Activated CD4-positive, alpha-beta memory T cell treated with anti-CD3 and anti-CD28 coated beads for 36 hours (primary cell): ENCODE measurements at places on chromosomes 12 and 14. TPM values are rescaled to one million over a fixed set of nuclear protein-coding genes. Genes with fewer than 3 reads are reported as not detected.
A peak's percentile ranks its signal among the peaks of the same experiment; 100 is the strongest.

- no peaks in the 10 kb centered on the region for H3K4me1 ChIP-seq
- no peak overlapping the region for H3K27ac ChIP-seq
- H3K27me3 ChIP-seq = peaks cover 32% of the 10 kb centered on the region
- H3K4me3 ChIP-seq = no peak overlapping the region
- DNase-seq = no peak
These were observed 58.8 kb upstream of the C14orf132 start for GRCh38 chr14:95980402-95980801.

GRCh38 chr14:104130974-104131651 lies 7.3 kb upstream of the KIF26A start:
- peak; percentile 43 for DNase-seq
- H3K27me3 ChIP-seq = peaks cover 47% of the 10 kb centered on the region
- no peaks in the 10 kb centered on the region for H3K36me3 ChIP-seq
- H3K4me3 ChIP-seq = no peak overlapping the region
- no peak overlapping the region for H3K27ac ChIP-seq

DNA sequence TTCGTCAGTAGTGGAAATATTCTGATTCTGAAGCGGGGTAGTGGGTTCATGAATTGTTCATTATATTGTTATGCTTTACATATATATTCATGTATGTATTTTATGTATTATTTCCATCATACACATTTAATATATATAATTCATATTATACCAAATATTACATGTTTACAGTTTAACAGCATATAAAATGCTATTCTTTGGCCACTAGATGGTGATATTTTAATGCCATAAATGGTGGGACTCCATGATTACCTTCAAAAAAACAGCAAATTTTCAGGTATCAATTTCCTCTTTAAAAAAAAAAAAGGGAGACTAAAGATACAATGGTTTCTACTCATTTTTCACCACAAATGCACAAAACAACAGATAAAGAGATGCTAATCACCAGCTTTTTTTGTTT lies 41.0 kb downstream of the BDKRB1 start:
- no peaks in the 10 kb centered on the region for H3K27me3 ChIP-seq
- no peak for DNase-seq
- H3K27ac ChIP-seq = no peak overlapping the region
- no peak overlapping the region for H3K4me3 ChIP-seq
- H3K4me1 ChIP-seq = no peaks in the 10 kb centered on the region

GRCh38 chr14:75876530-75876929 lies 105.3 kb downstream of the TGFB3 start:
- no peaks in the 10 kb centered on the region for H3K27me3 ChIP-seq
- DNase-seq = no peak
- H3K4me3 ChIP-seq = no peak overlapping the region
- no peak overlapping the region for H3K27ac ChIP-seq

- no peaks in the 10 kb centered on the region for H3K27me3 ChIP-seq
- no peak overlapping the region for H3K4me3 ChIP-seq
- H3K36me3 ChIP-seq = no peaks in the 10 kb centered on the region
These were observed 341.7 kb upstream of the KITLG start for GRCh38 chr12:88921890-88922532.

GRCh38 chr14:72644758-72645489 lies 249.0 kb downstream of the DPF3 start:
- no peaks in the 10 kb centered on the region for H3K27me3 ChIP-seq
- H3K27ac ChIP-seq = no peak overlapping the region
- H3K4me3 ChIP-seq = no peak overlapping the region
- DNase-seq = no peak
- H3K36me3 ChIP-seq = no peaks in the 10 kb centered on the region
- no peaks in the 10 kb centered on the region for H3K4me1 ChIP-seq

DNA sequence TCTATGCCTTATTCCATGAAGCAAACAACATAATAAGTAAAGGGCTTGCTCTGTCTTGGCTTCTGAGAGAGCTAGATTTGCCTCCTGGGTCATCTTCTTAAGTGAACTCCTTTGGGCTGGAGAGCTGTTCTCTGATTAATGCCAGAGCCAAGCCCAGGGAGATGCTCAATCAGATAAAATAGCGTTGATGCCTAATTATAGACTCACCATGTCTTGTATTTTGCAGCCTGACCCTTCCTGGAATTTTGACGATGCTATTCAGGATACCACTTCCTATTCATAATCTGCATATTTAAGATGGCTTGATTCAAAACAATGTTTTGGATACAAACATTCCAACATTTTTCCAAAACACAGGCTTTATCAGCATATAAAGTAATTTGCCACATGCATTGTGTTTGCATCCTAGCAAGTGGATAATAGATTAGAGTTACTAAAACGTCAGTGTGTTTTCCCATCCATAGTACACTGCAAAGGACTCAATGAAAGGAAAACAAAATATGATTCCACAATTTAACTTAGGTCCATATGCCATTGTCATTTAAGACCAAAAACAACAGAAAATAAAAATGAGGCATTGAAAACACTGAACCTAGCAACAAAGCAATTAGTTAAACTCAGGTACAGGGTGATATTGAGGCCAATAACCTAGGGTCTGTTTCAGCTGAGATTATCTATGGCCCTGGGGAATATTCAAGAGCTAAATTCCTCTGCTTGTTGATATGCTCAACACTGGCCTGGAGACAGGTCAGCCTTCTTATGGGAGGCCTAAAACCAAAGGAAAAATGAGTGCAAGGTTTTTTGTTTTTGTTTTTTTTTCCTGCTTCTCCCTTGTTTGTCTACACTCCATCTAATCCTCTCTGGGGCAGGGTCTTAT lies 184.2 kb upstream of the FOXN3 start:
- H3K27ac ChIP-seq = no peak overlapping the region
- H3K36me3 ChIP-seq = peaks cover 54% of the 10 kb centered on the region
- no peak for DNase-seq
- H3K4me1 ChIP-seq = peaks cover 31% of the 10 kb centered on the region

DNA sequence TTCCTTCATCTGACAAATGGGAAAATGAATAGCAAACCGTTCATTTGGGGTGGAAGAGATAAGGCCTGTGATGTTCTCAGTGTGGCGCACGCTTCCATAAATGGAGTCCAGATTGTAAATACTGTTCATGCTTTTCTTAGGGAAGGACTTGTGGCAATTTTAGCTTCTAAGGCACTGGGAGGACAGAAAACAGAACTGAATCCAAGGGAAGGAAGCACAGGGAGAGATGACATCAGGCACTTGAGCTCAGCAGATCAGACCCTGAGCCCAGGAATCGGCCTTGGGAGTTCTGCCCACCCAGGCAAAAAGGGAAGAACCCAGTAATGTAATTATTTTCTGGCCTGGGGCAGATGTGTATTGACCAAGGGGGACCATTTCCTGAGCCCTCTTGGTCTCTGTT lies 7.2 kb upstream of the SH2B3 start:
- no peak for DNase-seq
- H3K4me1 ChIP-seq = peaks cover 34% of the 10 kb centered on the region
- no peak overlapping the region for H3K4me3 ChIP-seq
- H3K36me3 ChIP-seq = no peaks in the 10 kb centered on the region
- H3K27ac ChIP-seq = no peak overlapping the region

The CLEC4C gene
- not detected for total RNA-seq

The LRRC10 gene
- total RNA-seq = not detected

The NTS gene
- total RNA-seq = not detected

The FAM186B gene
- total RNA-seq = not detected

The EID3 gene
- 4.7 TPM for total RNA-seq

The IL23A gene
- 47.6 TPM for total RNA-seq
